ENCODE measurements at places on chromosomes 11 and 22. TPM values are rescaled to one million over a fixed set of nuclear protein-coding genes. Genes with fewer than 3 reads are reported as not detected.

GRCh38 chr11:11263238-11264005 lies 89.6 kb downstream of the CSNK2A3 start:
- DNase-seq, result peak; percentile 28

DNA sequence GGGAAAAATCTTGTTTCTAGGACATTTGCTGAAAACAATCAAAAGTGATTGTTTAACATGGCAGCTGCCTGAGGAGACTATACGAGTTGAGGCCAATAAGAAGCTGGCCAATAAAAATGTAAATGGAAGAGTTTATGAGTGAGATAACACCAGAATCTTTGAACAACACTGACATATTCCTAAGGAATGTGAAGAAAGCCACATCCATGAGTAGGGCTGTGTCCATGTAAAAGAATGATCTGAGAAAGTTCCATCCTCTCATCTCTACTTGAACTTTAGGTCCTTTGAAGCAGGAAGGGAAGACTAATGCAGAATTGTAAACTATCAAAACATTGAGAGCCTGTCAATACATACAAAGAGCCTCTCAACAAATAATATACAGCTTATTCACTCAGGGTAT lies 6.9 kb upstream of the CHORDC1 start:
- no peak for DNase-seq

Gene CREB3L1
- 4.5 TPM for total RNA-seq

DNA sequence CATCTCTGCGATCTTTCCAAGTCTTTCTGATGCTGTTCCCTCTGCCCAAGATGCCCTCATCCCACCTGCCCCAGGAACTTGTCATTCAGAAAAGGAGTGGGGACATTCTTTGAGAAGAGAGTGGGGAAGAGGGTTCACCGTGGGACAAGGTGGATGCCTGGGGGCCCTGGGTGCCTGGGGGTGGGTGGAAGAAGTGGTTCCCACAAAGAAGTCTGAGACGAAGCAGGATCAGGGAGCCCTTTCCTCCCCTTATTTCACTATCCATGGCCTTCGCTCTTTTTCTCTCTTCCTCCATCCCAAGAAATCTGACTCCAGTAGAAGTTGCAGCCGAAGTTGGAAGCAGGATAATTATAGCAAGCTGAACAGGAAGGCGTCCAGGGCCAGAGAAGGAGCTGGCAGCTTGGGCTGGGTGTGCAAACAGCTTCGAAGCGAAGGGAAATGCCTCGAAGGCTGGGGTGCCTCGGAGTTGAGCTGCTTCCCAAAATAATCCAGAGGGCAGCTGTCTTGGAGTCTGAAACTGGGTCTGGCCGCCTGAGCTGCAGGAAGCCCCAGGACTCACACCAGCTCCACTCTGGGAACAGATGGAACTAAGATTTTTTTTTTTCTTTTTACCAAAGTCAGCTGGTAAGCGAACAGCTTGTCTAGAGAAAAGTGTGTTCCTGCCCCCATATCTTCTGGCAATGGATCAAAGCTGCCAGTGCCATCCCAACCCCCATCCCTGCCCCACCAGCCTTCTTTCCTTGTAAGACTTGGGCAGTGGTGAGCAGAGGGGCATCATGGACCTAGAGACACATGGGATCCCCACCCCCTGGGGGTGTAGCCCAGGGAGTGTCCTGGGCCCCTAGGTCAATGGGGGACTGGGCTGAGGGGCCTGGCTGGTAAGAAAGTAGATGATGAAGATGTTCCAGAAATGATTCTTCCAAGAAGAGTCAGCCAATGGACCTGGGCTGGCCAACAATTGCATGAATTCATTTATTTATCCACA lies 31.5 kb downstream of the PARVG start:
- no peak for DNase-seq

GRCh38 chr22:38881464-38881871 lies 9.5 kb upstream of the CBX6 start:
- DNase-seq, result no peak

All from GM23338 (cell line).